T follicular helper cell (primary cell): ENCODE measurements at places on chromosomes 5 and 9.

DNA sequence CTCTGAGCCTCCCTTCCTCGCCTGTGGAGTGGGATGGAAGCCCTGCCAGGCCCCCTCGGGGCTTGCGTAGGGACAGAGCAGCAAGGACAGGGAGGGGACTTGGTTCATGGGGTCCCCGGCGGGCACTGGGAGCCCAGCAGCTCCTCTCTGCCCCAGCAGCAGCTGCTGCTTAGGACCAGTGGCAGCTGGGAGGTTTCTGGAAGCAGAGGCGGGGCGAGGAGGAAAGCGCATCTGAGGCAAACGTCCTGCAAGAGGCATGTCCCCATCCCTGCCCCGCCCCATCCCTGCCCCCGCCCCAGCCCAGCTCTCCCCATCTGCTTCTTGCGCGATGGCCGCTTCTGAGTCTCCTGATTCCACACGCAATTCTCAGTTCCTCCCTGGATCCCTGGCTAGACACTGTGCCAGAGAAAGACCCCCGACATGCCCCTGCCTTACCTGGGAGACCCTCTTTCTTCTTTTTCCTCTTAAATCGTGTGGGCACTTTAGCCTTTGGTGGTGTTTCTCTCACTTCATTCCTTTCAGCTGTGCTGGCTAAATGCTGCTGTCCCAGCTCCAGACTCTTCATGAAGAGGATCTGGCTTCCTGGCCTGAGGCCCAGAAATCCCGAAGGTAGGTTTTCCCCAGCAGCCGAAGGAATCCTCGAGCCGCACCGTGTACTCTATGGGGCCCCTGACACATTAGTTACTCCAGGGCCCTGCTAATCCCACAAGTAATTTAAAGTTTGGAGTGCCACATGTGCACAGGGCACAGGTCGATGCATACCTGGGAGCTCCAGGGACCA, 4.4 kb upstream of the OR2S2 start:
- no peak for DNase-seq

GRCh38 chr9:34519321-34520020, 3.3 kb downstream of the ENHO start:
- DNase-seq: no peak

DNA sequence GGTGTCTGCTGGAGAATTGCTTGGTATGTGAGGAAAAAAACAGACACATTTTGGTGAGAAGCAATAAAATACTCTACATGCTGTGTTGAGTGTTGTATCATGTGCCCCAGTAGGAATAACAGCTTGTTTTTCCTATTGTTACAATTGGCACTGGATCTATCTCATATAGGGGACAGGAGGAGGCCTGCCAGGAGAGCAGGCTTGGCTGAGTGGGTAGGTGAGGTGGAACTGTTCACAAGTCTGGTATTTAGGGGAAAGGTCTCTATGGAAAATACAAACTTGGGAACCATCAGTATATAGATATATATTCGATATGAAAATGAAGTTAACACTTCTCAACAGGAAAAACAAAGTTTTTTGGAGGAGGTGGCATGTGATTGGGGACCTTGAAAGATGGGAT, 9.5 kb upstream of the SH3TC2 start:
- DNase-seq: no peak

DNA sequence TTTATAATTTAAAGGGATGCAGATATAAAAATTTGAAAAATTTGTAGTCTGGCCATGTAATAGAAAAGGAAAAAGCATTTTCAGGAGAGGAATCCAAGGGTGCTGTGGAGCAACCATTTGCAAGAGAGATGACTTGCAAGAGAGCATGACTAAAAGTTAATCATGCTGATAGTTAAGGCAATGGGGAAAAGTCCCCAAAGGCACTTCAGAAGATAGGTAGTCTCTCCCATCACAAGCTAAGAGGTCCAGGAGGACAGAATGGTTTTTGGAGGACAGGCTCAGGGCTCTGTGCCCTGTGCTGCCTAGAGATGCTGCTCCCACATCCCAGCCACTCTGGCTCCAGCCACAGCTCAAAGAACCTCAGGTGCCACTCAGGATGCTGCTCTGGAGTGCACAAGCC, 38.8 kb downstream of the DNAJB5 start:
- DNase-seq: no peak

DNA sequence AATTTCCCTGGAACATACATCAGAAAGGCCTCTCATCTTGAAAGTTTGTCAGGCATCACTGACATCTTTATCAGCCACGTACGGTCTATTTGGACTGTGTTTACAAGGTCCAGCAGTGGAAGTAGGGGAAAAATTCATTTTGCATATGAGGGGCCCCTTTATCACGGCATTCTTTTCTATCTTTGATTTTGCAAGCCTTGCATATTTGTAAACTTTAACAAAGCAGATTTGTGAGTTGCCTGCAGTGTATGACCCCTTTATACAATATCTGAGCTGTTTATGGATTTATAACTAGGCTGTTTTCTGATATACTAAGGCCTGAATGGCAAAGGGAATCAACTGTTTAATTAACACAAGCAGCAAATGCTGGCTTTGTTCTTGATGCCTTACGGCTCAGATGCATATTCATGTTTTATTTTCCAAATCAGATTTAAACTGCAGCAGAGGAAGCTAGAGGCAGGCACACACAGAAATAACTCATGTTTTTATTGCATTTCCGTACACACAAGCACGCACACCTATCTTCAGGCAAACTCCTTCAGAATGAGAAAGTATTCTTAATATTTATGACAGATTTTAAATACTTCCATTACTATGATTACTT, 61.1 kb downstream of the CD180 start:
- DNase-seq: no peak

GRCh38 chr9:10095208-10095607, 517.6 kb downstream of the PTPRD start:
- no peak for DNase-seq

DNA sequence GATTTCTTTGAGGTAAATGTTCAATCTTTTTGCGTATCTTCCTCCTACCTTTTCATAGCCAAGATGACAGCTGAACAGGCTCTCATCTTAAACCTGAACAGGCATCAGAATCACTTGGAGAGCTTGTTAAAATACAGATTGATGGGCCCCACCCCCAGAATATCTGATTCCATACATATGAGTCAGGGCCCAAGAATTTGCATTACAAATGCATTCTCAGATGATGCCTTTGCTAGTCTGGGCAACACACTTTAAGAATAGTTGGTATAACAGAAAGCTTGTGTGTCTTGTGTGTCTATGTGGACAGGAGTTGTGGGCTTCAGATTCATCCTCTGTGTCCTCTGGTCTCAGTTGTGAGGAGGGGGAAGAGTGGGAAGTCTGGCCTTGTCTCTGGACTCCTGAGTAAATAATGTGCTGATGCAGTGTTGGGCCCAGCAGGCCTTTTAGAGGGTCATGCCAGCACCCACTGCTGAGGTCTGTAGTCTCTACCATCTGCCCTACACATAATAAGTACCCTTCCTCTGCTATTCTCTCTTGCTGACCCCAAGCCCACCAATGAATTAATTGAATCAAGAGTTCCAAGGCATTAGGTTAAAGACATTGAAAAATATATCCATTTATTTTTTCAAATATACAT, 43.1 kb downstream of the PTCD2 start:
- no peak for DNase-seq

DNA sequence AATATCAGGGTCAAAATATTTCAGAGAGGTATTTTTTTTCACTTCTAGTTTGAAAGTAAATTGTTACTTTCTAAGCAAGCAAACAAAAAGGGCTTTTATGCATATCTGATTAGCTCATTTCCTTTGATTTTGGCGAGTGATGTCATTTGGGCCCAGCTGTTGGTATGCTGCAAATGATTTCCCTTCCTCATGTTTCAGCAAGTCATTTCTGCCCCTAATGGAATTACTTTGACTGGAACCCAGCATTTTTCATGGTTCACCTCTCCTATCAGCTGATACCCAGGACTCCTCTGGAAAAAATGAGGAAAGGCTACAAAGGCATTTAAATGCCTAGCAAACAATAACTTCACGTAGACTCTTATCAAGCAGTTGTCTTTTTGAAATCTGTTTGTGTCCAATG, 500.6 kb downstream of the EBF1 start:
- no peak for DNase-seq

- no peak for DNase-seq
Measured at GRCh38 chr9:134959126-134959970, 41.6 kb upstream of the FCN1 start.

- DNase-seq: no peak
Measured at GRCh38 chr5:168976311-168976970, 324.5 kb downstream of the SLIT3 start.
